ENCODE measurements at places on chromosomes 5 and 9. TPM values are rescaled to one million over a fixed set of nuclear protein-coding genes. Genes with fewer than 3 reads are reported as not detected.
A peak's percentile ranks its signal among the peaks of the same experiment; 100 is the strongest.

GRCh38 chr9:107645464-107645833, 155.9 kb upstream of the KLF4 start:
- DNase-seq, result no peak

DNA sequence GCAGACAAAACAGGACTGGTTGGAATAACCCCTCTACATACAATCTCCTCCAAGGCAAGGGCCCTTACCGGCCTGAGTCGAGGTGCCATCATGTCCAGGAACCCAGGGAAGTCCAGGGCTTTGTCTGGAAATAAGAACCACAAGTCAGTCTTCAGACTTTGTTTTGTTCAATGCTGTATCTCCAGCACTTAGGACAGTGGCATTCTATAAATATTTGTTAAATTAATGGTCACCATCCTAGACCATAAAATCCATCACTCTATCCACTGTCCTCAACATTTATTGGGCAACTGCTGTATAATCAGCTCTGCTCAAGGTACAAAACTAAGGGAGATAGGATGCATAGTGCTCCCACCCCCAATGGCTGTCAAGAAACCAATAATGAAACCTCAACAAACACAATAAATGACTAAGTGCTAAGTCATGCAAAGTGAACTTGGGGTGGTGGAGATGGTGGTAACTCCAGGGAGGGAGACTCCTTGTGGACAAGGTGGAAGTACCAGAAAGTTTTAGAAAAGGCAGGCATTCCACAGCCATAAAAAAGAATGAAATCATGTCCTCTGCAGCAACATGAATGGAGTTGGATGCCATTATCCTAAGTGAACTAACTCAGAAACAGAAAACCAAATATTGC, 5.0 kb downstream of the RELL2 start:
- DNase-seq, result no peak

Gene ARAP3
- not detected for polyA plus RNA-seq

Gene MARCHF11
- polyA plus RNA-seq, result not detected

Gene FAM200C
- 0.25 TPM for polyA plus RNA-seq

- DNase-seq, result no peak
These were observed 1.2 kb downstream of the CDH18 start for GRCh38 chr5:19986806-19987205.

DNA sequence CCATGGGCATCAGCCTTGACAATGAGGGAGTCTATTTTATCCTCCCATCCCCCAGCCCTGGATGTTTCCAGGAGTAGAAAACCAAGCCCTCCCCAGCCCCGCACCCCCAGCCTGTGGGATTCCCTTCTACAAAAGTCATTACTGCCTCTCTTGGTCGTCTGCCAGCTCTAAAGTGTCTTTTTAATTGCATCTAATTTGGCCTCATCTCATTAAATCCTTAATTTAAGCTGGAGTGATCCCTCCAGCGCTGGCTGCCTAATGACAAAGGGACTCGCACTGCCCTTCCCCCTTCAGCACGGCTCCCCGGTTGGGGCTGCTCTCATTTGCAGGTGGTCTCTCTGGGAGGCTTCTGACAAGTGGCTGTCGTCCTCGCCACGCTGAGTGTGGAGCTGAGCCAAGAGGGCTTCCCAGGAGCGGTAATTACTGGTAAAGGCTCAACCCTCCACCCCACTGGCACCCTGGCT, 107.9 kb upstream of the ALDH1B1 start:
- DNase-seq, result no peak

GRCh38 chr9:132792547-132792946, 85.5 kb downstream of the AK8 start:
- DNase-seq, result no peak

GRCh38 chr5:135191084-135191826, 157.2 kb upstream of the PITX1 start:
- peak; percentile 77 for DNase-seq

- no peak for DNase-seq
These were observed 366.5 kb downstream of the TAF11L14 start for GRCh38 chr5:18000744-18001143.

Gene SAPCD2
- not detected for polyA plus RNA-seq

DNA sequence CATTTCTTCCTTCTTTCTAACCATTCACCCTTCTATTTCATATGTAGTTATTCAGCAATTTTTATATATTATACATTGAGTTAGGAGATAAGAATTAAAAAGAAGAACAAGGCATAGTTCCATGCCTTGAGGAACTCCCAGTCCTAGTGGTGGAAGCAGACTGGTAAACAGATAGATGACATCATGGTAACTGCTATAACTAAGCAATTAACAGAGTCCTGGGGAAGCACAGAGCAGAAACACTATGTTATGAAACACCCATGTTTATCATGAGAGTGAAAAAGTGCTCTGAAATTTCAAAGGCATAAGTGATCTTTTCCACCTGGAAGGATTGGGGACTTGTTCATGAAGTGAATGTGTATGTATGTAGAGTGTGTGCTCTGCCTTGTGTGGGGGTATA, 14.6 kb downstream of the PAPPA start:
- DNase-seq, result no peak

DNA sequence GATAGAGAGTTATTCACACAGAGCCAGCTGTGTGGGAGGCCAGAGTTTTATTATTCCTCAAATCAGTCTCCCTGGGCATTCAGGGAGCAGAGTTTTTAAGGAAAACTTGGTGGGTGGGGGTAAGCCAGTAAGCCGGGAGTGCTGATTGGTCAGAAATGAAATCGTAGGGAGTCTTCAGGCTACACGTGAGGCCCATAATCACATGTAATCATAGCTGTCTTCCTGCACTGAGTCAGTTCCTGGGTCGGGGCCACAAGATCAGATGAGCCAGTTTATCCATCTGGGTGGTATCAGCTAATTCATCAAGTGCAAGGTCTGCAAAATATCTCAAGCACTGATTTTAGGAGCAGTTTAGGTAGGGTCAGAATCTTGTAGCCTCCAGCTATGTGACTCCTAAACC, 10.8 kb upstream of the TTC39B start:
- DNase-seq, result no peak

Gene QSOX2
- 0.26 TPM for polyA plus RNA-seq

GRCh38 chr5:62538017-62538942, 40.3 kb upstream of the LRRC70 start:
- no peak for DNase-seq

DNA sequence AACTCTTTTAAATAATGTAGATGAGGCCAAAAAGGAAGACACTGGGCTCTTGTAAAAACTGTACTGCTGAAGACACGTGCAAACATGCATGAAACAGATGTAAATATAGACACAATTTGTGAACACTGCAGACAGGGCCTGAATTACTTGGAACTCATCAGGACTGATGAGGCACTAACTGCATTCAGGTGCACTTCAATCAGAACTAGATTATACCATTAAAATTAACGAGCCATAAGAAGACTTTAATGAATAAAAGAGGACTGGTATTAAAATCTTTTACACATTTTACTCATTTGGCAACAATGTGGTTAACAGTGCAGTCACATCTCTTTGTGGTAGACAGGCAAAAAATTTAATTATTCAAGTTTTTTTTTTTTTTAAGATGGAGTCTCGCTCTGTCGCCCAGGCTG, 13.4 kb upstream of the ZCCHC9 start:
- no peak for DNase-seq

Gene ZNF366
- not detected for polyA plus RNA-seq

Gene FOXD4
- polyA plus RNA-seq, result 0.09 TPM
